ENCODE measurements at places on chromosomes 11 and 22.

DNA sequence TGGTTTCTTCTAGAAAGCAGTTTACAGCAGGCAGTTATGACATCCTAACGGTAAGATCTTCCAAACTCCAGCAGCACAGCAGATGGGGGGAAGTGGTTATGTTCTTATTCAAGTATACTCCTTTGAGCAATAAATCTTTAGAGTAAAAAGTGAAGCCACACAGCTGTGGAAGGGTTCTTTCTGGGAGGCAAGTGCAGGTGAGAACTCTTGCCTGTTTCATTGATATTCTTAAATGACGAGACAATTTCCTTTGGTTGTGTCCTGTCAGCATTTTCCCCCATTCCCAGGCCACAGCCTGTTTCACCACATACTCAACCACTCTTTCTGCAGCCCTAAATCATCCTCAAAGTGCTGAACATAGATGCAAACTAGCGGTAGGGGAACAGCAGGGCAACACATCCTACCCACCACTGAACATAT is 207.3 kb upstream of the MTNR1B start:
- no peak for DNase-seq

GRCh38 chr11:73347067-73347466 is 29.1 kb upstream of the RELT start:
- no peak for DNase-seq

DNA sequence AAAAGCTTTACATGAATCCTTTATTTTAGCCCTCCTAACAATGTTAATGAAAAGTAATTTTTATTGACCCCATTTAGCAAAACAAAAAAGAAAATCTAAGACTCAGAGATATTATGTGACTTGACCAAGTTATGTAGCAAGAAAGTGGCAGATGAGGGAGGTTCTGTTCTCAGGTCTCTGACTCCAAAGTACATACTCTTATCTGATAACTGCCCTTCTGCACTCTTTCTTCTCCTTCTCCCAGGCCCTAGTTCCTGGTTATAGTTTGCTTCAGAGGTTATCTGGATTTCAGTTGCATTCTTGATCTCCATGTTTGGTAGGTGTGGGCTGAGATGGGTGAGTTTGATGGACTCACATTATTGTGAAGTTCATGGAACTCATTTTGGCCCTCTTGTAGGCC is 4.5 kb downstream of the OR9Q2 start:
- no peak for DNase-seq

DNA sequence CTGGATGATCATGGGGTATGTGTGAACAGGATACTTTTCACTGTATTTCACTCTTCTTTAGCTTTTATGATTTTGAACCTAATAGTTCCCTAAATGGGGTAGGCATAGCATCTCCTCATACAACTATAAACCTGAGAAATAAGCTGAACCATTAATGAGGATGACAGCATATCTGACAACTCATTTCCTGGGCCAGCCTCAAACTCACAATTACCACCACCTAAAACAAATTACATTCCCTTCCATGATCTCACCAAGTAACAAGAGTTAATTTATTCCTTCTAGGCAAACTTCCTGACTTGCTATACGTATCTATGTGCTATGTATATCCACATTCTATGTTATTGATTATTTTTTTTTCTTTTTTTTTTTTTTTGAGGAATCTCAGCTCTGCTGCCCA is 23.0 kb downstream of the SIK3 start:
- DNase-seq, result no peak

GRCh38 chr11:70628855-70629844 is 230.8 kb downstream of the CTTN start:
- no peak for DNase-seq

GRCh38 chr11:68120273-68121066 is 718 bp downstream of the CHKA start:
- DNase-seq, result no peak

DNA sequence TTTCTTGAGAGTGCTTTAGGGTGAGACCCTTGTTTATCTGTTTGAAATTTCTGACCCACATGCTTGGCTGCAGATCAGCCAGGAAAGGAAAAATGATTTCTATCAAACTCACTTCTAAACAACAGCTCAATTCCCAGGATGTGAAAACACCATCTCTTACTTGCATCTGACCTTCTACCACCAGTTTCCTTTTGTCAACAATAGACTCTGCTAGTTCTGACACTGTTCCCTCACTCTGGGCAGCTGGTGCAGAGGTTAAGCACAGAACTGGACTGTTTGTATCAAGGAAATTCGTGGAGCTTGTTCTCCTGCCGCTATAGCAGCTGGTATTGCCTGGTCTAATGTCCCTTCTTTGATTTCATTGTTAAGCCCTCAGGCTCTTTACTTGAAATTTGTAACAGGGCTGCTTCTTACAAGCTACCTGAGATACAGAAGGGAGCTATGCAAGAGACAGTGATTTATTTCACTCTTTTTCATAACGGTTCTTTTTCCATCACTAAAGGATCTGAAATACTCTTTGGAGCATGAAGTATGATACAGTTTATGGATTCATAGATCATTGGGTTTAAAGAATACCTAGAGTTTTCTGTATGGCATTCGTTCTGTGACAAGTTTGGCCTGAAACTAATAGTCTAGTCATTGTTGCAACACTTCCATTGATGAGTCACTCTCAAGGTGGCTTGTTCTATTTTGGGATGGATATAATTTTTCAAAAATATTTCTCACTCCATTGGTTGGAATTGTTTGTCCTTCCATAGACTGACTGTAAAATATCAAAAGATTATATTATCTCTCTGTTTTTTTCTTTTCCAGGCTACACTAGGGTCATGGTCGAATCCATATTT is 178.2 kb upstream of the ZC3H12C start:
- DNase-seq, result no peak

- DNase-seq, result peak; percentile 34
These were observed 310 bp downstream of the TCF20 start for GRCh38 chr22:42270176-42270509.

GRCh38 chr11:24043842-24044241 is 453.0 kb upstream of the LUZP2 start:
- no peak for DNase-seq

GRCh38 chr11:8168485-8169257 is at the start of gene RIC3:
TSS of gene RIC3 (minus strand) at chr11:8169025. CDS start at chr11:8168989, 36 bp downstream.
- DNase-seq, result peak; percentile 35

- DNase-seq, result no peak
These were observed 58.8 kb downstream of the PDGFD start for GRCh38 chr11:104105155-104105554.

DNA sequence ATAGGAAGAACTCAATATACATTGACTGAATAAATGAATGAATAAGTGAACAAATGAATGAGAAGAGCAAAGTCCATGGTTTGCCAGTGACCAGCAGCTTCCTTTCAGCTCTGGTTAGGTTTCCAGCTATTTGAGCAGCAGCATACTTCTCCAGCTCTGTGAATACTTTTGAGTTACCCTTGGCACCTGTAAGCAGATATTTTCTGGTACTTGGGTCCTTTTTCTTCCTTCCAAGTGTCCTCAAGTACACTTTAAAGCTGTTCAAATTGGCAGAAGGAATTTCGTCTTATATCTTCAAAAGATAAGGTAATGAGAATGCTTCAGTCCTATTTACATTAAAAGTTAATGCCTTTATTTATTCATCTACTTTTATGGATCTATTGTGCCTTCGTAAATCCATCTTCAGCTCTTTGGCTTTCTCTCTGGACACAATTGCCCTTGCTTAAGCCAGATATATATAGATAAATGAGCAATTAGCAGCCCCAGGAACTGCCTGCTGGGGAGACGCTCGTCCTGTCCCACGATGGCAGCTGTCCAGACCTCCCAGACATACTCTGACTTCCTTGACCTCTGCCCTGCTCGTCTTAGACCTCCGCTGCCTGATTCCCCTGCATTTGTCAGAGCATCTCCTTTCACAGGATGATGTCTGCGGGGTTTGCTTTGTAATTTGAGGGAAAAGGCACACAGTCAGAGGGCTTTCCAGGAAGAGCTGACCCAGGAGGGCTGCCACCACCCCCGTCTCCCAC is 926.3 kb downstream of the OPCML start:
- no peak for DNase-seq

Data from stimulated activated CD8-positive, alpha-beta memory T cell treated with anti-CD3 and anti-CD28 coated beads, Interleukin-7, amount 100 ng/mL, for 4 hours (primary cell).